Thyroid gland (tissue), 4 donors: ENCODE measurements at places on chromosomes 1 and 21.

DNA sequence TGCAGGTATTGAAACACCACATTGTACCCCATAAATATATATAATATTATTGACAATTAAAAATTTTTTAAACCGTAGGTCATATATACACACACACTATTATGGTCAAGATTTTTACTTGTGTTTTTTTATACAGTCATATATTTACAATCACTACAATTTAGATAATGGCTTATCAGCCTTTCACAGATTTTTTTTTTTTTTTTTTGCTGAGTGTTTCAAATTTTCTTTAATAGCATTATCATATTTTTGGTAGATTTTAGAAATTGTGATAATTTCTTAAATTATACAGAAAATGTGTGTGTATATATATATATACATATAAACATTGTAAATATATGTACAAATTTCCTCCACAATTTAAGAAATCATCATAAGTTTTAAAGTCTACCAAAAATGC, 68.6 kb upstream of the RGS2 start:
- H3K4me1 ChIP-seq: no peaks in the 10 kb centered on the region
- H3K27me3 ChIP-seq: no peaks in the 10 kb centered on the region

DNA sequence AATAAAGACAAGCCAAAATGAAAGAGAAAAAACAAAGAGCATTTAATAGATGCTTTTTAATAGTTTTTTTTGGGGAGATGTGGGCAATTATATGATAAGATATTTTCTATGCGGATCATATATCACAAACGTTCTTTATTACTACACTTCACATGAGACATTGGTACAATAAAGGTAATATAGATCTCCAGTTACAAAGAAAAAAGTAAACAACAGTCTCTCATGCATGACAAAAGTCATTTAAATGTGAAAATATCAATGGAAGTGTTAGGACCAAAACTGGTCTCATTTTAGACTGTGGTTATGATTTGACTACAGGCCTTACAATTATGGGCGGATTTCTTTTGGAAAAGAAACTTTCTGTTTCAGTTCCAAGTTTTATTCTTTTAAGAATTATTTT, 687.0 kb downstream of the ADGRL2 start:
- no peak for DNase-seq
- H3K4me3 ChIP-seq: no peak overlapping the region
- H3K27me3 ChIP-seq: no peaks in the 10 kb centered on the region
- no peaks in the 10 kb centered on the region for H3K36me3 ChIP-seq

- peaks cover 28% of the 10 kb centered on the region for H3K4me1 ChIP-seq
- no peak overlapping the region for H3K4me3 ChIP-seq
- H3K27ac ChIP-seq: peak overlapping the region; percentile 13
These were observed 182.0 kb upstream of the SGIP1 start for GRCh38 chr1:66351913-66352312.

GRCh38 chr1:95126366-95126765, 9.2 kb downstream of the TLCD4 start:
- H3K27ac ChIP-seq: no peak overlapping the region
- H3K36me3 ChIP-seq: no peaks in the 10 kb centered on the region
- DNase-seq: no peak
- H3K4me1 ChIP-seq: peaks cover 9% of the 10 kb centered on the region

- no peak overlapping the region for H3K4me3 ChIP-seq
- H3K27me3 ChIP-seq: no peaks in the 10 kb centered on the region
- H3K4me1 ChIP-seq: no peaks in the 10 kb centered on the region
- no peaks in the 10 kb centered on the region for H3K36me3 ChIP-seq
These were observed 2.5 kb upstream of the LMO4 start for GRCh38 chr1:87325982-87326738.

GRCh38 chr1:238558156-238558555, 667.4 kb upstream of the ZP4 start:
- no peaks in the 10 kb centered on the region for H3K4me1 ChIP-seq
- DNase-seq: no peak
- no peak overlapping the region for H3K4me3 ChIP-seq

DNA sequence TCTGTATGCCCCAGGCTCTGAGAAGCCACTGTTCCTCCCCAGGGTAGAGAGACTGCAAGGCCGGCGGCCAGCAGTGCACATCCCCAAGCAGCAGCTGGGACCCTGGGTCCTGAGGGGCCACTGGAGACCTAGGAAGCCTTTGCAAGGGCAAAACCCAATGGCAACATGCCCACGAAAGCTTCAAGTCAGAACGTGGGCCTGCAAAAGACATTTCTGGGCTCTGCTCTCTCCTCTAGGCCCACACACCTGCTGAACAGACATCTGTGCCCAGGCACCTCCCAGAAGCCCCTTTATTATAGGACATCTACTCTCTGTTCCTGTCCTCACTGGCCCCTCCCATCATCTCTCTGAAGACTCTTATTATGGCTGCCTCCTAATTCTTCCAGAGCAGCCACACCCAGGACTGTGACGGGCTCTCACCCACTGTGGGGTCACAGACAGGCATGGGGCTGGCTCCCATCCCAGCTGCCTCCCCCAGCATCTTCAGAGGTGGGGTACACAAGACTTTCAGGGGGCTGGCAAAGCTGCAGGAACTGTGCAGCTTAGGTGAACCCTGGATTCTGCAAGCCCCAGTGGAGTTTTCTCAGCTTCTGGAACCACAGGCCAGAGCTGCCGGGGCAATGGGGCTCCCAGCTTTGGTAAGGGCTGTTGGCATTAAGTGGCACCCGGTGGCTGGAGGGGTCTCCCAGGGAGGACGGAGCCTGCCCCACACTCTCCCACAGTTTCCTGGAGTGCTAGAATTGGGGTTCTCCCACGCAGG, 12.6 kb downstream of the TRIM11 start:
- H3K4me1 ChIP-seq: peaks cover 3% of the 10 kb centered on the region
- H3K4me3 ChIP-seq: no peak overlapping the region
- no peaks in the 10 kb centered on the region for H3K27me3 ChIP-seq
- DNase-seq: no peak

GRCh38 chr1:118977600-118977999, 10.5 kb downstream of the TBX15 start:
- H3K4me1 ChIP-seq: no peaks in the 10 kb centered on the region
- DNase-seq: no peak
- no peaks in the 10 kb centered on the region for H3K36me3 ChIP-seq
- peaks cover 24% of the 10 kb centered on the region for H3K27me3 ChIP-seq
- no peak overlapping the region for H3K4me3 ChIP-seq
- no peak overlapping the region for H3K27ac ChIP-seq

DNA sequence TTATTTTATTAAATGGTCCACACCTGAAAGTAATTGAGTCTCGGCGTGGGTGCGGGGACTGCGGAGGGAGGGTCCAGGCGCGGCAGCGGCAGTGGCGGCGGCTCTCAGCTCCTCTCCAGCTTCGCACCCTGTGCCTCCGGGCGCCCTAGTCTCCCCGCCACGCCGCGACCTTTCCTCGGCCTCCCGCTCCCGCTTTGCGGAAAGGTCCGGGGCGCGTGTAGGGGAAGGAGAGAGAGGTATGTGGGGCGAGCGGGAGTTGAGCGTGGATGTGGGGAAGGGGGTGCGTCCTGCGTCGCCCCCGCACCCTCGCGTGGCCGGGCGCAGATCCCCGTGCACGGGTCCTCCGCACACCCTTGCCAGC, 13.4 kb upstream of the ALX3 start:
- H3K4me1 ChIP-seq: peaks cover 14% of the 10 kb centered on the region
- peaks cover 19% of the 10 kb centered on the region for H3K27me3 ChIP-seq
- no peak for DNase-seq
- no peaks in the 10 kb centered on the region for H3K36me3 ChIP-seq

DNA sequence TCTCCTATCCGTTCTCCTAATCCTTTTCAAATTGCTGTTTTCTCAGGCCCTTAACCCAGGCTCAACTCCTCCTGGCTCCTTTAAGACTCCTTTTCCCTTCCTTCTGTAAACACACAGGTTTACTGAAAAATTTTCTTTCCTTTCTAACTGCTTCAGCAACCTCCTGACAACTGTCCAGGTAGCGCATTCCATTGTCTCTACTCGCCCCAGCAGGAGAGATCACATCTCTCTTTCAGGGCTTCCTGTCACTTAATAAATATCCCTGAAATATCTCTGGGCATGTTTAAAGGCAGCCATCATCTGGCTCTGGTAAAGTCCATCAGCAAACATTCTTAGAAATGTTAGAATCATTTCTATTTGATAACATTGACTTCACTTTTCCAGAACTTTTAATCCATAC, 211.2 kb upstream of the PTBP2 start:
- no peaks in the 10 kb centered on the region for H3K36me3 ChIP-seq
- peaks cover 18% of the 10 kb centered on the region for H3K4me1 ChIP-seq
- H3K27ac ChIP-seq: peak overlapping the region; percentile 44
- DNase-seq: peak; percentile 20
- H3K4me3 ChIP-seq: no peak overlapping the region

DNA sequence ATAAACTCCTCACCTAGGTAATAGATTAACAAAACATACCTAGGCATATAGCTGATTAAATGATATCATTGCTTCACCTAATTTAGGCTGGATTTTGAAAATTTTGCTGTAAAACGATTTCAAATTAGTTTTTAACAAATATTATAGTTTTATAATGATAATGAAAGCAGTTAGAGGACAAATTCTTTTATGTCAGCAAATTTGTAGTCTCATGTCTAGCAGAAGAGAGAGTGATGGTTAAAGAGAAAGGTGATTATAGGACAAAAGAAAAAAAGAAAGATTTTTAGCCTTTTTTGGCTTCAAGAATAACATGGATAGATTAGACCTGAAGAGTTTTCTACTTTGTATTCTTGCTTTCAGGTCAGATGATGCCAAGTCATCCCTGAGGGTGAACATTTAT, 3.6 kb upstream of the DPH5 start:
- no peak for DNase-seq
- no peaks in the 10 kb centered on the region for H3K27me3 ChIP-seq
- peaks cover 5% of the 10 kb centered on the region for H3K4me1 ChIP-seq
- H3K27ac ChIP-seq: no peak overlapping the region
- H3K36me3 ChIP-seq: no peaks in the 10 kb centered on the region
- no peak overlapping the region for H3K4me3 ChIP-seq

- no peak overlapping the region for H3K4me3 ChIP-seq
- H3K27me3 ChIP-seq: no peaks in the 10 kb centered on the region
- peaks cover 29% of the 10 kb centered on the region for H3K36me3 ChIP-seq
- DNase-seq: no peak
- H3K27ac ChIP-seq: no peak overlapping the region
- H3K4me1 ChIP-seq: no peaks in the 10 kb centered on the region
These were observed 38.9 kb downstream of the EPRS1 start for GRCh38 chr1:220007438-220007837.
